ENCODE measurements at places on chromosomes 12 and 14.

- DNase-seq, result no peak
Measured at GRCh38 chr12:62916632-62917425, 18.1 kb downstream of the PPM1H start.

DNA sequence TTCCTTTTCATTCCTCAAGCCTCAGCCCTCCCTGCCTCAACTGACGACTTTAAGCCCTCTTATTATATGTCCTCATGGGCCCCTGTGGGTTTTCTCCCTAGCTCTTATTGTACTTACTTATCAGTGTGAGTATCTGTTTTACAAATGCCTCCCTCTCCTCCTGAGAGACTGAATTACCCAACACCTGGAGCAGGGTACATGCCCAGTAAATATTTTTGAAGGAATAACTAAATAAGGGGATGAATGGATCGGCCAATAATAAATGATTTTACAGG is 95.8 kb upstream of the SLC35F4 start:
- no peak for DNase-seq

DNA sequence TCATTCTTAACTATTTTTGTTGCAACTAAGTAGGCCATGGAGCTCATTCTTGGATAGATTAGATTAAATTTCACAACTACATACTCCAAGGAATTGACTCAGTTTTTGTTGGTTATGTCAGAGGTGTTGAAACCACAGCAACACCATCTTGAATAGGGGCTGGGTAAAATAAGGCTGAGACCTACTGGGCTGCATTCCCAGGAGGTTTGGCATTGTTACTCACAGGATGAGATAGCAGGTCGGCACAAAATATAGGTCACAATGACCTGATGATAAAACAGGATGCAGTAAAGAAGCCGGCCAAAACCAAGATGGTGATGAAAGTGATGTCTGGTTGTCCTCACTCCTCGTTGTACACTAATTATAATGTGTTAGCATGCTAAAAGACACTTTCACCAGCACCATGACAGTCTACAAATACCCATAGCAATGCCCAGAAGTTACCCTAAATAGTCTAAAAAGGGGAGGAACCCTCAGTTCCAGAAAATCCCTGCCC is 20.9 kb downstream of the DMAC2L start:
- DNase-seq, result no peak

DNA sequence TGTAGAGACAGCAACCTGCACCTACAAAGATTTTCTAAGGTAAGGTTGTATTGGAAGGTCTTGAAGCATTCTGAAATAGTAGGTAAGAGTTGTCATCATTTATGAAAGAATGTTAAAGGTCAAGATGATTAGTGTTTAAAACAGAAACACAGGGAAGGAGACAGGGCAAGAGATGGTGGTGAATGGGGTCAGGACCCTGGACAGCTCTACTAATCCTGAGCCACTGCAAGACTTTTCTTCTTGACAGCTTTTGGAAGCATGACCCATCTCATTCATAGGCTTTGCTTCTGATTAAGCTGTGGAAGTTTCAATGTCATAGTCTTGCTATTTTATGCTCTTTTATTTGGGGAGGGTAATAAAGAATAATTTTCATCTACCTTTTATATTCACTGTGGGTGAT is 75.5 kb upstream of the CAND1 start:
- DNase-seq, result no peak

DNA sequence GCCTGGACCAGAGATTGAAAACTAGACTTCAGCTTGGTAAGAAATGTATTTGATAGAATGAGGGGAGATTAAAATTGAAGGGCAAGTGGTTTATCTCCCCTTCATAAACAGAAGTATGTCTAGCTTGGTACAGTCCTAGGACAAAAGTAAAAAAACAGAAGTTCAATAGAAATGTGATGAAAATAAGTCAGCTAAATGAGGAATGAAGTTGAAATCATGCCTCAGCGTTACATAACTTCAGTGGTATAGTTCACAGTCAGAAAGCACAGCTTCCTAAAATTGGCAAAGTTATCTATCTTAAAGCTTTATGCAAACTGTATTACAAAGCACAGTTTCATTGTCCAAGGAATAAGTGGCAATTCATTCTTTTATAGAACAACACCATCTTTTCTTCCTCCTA is 90.2 kb upstream of the SYT10 start:
- DNase-seq, result peak; percentile 90

DNA sequence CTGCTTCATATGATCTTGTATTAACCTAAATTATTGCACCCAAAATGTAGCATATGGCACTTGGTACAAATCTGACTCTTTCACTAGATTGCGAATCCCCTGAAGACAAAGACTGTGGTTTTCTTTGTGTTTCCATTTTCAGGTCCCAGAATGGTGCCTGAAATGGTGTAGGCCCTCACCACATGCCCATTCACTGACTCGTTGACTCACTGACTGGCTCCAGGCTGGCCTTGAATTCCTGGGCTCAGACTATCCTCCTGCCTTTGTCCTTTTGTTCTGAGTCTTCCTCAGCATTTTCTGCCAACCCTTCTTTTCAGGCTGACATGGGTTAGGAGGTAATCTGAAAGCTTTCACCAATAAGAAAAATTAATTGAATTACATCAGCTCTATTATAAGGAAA is 368.7 kb upstream of the GARIN6 start:
- no peak for DNase-seq

GRCh38 chr12:4719821-4720636 is at the start of gene GALNT8:
TSS of gene GALNT8 (plus strand) at chr12:4720400. CDS start at chr12:4720678, 278 bp downstream.
- DNase-seq, result no peak

DNA sequence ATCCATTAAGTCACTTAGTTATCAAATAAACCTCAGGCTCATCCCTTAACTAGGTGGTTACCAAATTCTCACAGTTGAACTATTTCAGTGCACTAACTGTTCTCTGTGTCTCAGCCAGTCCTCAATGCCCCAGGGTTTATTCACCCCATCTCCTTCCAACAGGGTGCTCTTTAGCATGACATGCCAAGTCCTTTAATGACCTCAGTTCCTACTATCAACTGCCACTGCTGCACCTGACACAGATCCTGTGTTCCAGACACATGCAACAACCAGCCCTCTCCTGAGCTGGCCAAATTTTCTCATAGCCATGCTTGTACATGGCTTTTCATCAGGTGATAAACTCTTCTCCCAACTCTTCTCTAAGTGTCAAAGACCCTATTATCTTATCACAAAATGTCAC is 80.0 kb downstream of the ATXN2 start:
- DNase-seq, result no peak
